Thoracic aorta (tissue), 2 donors: ENCODE measurements at places on chromosomes 4 and X. TPM values are rescaled to one million over a fixed set of nuclear protein-coding genes. Genes with fewer than 3 reads are reported as not detected.

The AVPR2 gene
- not detected for total RNA-seq

The SPINK2 gene
- total RNA-seq: not detected

The PABPC1L2B gene
- not detected for total RNA-seq

The GABRG1 gene
- total RNA-seq: not detected

The PLAC8 gene
- total RNA-seq: 3.7 TPM

The KDM5C gene
- 101 TPM for total RNA-seq
